ENCODE measurements at places on chromosomes 2 and 18.

GRCh38 chr2:55970500-55970899 lies 46.9 kb upstream of the EFEMP1 start:
- no peak for DNase-seq

GRCh38 chr2:73292316-73292905 lies 937 bp downstream of the EGR4 start:
- DNase-seq: no peak

DNA sequence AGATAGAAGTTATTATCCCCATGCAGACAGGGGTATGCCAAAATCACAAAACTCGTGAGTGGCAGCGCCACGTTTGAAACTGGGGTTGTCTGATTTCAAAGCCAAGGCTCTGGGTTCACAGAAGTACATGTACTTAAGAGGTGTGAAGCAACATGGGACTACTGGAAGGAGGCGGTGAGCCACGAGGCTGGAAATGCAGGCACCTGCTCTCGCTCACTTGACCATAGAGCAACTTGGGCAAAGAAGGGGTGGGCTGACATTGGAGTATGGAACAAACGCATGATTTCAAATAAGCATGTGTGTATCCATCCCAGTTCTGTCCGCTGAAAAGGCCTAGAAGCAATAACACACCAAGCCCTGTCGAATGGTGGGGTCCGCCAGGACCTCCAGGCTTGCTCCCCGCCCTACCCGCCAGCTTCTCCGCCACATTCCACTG lies 593 bp upstream of the ACTR2 start:
- no peak for DNase-seq

- no peak for DNase-seq
These were observed 78.6 kb downstream of the SATB2 start for GRCh38 chr2:199378948-199379650.

DNA sequence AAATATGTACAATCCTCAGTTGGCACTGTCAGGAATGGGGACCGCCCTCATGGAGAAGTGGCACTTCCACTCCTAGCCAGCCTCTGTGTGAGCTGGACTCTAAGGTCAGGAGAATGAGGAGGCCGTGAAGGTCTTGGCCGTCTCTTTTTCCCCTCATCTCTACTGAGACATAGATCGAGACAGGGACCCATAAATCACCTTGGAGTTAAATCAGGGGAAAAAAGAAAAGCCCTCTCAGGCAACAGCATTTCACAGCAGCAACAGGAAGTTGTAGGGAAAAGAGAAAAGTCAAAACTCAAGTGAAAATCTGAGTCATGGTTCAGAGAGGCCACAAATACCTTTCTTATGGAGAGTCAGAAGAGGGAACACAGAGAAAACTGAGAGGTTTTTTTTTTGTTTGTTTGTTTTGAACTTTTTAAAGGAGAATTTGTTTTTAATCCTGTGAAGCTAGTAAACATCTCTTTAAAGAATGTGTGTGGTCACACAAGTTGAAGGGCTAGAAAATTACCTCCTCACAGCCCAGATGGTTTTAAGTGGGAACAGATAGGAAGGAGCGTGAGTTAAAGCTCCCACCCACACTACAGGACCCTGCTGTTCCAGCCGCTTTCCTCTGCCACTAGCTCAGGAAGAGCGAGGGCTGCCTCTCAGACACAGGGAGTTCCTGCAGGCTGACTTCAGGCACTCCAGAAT lies 30.6 kb upstream of the CYP1B1 start:
- DNase-seq: no peak

GRCh38 chr2:168434146-168434545 lies 21.9 kb upstream of the CERS6 start:
- DNase-seq: no peak

DNA sequence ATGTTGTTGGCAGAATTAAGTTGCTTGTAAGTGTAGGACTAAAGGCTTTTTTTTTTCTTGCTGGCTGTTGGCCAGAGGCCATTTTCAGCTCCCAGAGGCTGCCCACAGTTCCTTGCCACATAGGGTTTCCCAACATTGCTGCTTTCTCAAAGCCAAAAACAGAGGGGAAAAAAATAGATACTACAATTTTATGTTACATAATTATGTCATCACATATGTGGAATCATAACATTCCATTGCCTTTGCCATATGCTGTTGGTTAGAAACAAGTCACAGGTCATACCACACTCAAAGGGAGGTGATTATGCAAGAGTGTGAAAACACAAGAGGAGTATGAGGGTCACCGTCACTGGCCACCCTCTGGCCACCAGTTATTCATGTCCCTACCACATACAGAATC lies 154.5 kb downstream of the RTN4 start:
- no peak for DNase-seq

GRCh38 chr2:12070581-12070980 lies 324.1 kb downstream of the LPIN1 start:
- DNase-seq: no peak

DNA sequence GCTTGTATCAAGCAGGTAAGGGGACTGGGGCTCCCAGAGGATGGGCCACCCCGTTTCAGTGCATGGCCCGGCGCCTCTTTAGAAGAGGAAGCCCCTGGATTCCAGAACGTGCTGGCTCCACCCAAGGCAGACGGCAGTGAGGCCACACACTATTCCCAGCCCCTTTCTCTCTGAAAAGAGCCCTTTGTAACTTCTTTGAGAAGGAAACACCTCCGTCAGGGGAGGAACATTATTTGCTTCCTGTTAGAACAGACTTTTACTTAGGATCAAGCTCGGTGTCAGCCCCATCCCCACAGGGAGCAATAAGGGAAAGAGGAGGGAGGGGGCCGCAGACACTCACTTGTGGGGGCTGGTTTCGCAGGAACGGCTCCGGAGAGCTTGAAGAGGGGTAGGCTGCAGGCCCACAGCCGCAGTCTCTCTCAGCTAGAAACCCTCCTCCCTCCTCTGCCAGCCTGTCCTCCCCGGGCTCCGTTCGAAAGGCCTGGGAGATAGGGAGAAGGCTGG lies 49.6 kb upstream of the RMDN2 start:
- no peak for DNase-seq

- no peak for DNase-seq
These were observed 79.1 kb downstream of the AOX1 start for GRCh38 chr2:200664770-200665494.

DNA sequence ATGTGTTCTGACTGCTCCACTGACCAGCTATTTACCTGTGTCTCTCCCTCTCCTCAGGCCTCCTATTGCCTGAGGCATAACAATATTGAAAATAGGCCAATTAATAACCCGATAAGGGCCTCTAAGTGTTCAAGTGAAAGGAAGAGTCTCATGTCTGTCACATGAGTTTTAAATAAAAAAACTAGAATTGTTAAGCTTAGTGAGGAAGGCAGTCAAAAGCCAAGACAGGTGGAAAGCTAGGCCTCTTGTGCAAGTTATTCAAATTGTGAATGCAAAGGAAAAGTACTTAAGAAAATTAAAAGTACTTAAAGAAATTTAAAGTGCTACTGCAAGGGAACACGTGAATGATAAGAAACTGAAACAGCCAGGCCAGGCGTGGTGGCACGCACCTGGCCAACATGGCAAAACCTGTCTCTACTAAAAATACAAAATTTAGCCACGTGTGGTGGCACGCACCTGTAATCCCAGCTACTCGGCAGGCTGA lies 44.9 kb upstream of the TAF4B start:
- no peak for DNase-seq

DNA sequence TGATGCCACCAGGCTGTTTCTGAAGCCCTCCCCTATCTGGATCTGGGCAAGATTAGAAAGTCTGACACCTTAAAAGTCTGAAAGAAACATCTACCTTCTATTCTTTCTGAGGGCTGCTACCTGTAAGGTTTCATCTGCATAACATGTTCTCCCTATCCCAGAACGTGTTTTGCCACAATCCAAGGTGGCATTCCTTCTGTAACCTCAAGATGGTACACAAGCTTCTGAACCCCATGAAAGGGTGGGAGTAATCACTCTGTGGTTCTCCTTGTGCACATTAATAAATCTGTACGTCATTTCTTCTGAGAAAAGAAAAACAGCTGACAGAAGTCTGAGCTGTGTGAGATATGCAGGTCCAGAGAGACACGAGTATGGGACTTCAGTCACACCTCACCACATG lies 41.8 kb upstream of the MSH6 start:
- no peak for DNase-seq

DNA sequence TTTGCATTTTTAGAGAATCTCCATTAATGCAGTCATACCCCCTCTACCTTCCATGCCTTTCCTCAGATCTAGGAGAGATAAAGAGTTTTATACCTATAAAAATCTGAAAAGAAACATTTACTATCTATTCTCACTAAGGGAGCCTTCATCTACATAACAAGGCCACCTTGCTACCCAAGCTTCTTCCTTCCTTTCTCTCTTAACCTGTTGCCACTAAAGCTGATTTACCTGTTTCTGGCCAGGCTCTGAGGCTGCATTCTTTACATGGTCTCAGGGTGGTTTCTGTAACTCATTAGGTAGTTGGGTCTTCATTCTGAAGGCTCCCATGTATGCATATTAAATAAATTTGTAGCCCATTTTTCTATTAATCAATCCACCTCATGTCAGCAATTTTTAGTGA lies 391.6 kb downstream of the DLGAP1 start:
- DNase-seq: no peak

- no peak for DNase-seq
These were observed 8.8 kb downstream of the PRLH start for GRCh38 chr2:237574894-237575868.

DNA sequence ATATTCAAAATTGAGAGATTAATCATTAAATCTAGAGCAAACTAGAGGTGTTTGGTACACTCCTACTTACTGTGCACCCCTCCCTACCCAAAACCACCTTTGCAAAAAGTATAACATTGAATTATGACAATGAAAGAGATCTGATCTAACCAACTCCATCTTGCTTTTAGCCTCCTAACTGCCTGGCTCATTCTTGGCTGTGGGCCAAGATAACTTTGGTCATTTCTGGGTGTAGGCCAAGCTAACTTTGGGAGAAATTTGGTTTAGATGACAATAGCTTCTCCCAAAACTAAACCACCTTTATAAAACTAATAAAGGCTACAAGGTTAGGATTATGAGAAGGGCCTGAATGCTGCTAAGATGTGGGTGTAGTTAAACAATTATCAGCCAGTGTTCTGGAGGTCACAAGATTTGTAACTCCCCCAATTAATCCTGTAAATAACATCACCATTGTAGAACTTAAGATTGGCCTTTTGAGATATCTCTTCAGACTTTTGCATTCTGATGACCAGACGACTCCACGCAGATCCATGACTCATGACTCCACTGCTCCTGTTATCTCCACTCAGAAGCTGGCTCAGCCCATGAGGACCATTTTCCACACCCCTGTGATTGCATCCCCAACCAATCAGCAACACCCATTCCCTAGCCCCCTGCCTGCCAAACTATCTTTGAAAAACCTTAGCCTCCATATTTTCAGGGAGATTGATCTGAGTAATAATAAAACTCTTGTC lies 160.2 kb downstream of the FBXO15 start:
- DNase-seq: no peak

DNA sequence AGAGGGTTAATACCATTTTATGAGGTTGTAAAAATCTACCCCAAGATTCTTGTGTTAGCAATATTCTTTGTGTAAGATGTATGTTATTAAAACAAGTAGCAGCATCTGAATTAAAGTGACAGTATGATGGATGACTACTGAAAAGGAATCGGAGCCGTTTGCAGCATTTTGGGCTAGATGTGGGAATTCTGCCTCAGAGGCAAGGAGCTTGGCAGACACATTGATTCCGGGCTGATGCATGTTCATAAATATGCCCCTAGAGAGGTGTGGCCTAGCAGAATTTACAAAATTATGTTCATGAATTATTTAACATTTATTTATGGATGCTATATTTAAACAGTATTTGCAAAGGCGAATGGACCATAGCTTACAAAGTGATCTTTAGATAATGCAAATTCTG lies 389.0 kb upstream of the ETAA1 start:
- no peak for DNase-seq

GRCh38 chr2:1366546-1367134 lies 46.6 kb upstream of the TPO start:
- no peak for DNase-seq

DNA sequence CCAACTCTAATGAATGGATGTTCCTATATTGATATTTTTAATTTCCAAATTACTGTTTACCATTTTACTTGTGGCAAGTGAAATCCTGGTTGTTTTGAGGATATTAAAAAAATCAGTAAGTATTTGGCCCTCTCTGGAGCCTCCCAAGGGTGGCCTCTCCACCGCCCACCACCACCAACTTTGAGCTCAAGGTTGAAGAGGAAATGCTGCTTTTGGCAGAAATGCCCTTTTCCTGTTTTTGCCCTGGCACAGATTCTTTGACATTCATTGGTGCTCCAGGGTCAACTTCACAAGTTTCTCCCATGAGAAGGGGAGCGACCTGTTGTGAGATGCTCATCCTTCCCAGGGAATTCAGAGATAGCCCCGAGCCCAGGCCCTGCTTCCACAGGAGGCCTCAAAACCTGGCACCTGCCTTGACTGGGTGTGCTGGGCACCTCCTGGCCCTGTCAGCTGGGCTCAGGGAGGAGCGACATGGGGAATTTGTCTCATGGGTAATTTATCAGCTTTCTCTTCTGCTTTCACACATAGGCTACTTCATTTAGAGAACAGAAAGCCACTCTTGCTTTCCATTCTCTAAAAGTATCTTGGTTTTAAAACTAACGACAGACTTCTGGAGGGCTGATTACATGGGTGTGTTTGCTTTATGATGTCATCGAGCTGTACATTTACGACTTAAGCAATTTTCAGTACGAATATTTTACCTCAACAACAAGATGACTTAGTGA lies 6.9 kb downstream of the CD8A start:
- DNase-seq: peak; percentile 48

DNA sequence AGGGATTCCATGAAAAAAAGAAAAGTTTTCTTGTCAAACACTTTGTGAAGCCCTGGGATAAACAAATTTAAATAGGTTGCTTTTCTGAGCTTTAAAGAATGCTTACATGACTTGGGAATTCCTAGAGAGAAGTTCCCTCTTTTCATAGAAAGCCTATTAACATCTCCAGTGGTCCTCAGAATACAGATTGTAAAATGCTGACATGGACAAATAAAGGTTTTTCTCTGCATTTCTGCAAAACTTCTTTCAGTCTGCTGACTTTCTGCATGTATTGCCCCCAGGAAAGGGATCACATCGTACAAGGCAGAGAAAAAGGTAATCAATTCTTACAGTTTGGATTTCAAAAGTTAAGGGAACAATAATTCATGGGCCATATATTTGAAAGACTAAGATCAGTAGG lies 20.6 kb downstream of the ZNF385B start:
- DNase-seq: no peak

DNA sequence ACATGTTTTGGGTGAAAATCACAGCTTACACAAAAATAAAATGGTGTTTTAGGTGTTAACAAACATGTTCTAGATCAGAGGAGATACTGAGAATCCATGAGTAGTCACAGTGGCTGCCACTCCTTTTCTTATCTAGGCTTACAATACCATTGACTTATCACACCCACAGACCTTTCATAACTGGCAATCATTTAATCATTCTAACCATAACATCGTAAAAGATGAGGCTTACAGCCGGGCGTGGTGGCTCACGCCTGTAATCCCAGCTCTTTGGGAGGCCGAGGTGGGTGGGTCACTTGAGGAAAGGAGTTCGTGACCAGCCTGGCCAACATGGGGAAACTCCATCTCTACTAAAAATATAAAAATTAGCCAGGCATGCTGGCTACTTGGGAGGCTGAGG lies 18.8 kb upstream of the SERPINB5 start:
- no peak for DNase-seq

Measured in GM12864 (cell line).